GM18507 (cell line): ENCODE measurements at places on chromosomes 3 and 15.

DNA sequence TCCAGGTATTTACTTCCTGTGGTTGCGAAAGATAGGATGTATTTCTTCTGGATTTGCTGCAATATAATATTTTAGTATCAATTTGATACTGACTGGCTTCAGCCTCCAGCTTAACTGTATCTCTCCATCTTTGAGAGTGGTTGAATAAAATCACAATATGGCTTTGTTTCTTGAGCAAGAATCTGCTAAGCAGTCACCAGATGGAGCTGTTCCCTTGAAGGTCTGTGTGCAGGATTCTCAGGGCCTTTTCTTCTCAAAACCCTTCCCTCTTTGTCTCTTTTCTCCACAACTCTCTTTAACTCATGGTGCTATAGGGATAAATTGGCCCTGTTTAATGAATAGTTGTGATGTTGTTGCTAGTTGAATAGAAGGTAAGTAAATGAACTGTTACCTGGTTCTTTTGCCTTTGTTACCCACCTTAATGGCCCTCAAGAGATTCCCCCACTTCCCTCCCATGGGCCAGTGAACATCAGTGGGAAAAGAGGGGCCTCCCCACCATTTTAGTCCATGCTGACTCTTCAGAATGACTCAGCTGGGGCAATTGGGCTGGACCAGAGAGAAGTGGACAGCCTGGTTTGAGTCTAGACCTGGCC lies 34.8 kb upstream of the RAB6B start:
- DNase-seq: no peak

DNA sequence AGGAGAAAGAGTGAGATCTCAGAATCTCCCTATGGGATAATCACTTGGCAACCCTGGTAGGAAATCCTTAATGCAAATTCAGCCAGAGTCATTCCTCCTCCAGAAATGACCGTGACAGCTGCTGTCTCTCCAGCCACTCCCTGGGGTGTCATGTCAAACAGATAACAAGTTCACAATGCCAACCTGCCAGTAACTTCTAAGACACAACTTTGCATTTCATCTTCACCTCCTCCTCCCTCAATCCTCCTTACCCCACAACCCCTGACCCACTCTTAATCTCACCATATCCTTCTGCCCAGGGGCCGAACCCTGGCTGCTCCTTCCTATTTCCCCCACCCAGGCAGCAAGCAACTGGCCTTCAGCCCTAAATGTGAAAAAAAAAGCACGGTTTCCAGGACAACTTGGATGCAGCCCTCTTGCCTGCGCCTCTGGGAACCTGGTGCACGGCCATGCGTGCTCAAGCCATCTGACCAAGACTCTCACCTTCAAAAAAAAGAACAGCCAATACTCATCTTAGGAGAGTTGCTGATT lies 166.0 kb downstream of the NTRK3 start:
- DNase-seq: no peak

- no peak for DNase-seq
These were observed 644.2 kb downstream of the GRM7 start for GRCh38 chr3:7504886-7505775.

DNA sequence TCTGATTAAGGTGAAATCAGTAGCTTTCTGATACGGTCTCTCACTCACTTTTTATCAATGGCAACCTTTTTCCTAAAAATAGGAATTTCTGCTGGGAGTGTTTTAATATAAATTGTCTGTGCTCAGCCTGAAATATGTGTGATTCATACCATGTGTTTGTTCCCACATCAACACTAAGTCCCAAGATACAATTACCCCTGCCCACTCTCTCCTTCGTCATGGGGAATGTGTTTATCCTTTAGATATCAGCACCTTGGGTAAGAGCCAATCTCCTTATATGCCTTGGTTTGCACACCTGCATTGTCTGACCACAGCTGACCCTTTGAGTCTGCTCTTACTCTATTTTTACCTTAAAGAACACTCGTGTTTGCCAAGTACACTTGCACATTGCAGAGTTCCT lies 356.4 kb downstream of the LPP start:
- no peak for DNase-seq

DNA sequence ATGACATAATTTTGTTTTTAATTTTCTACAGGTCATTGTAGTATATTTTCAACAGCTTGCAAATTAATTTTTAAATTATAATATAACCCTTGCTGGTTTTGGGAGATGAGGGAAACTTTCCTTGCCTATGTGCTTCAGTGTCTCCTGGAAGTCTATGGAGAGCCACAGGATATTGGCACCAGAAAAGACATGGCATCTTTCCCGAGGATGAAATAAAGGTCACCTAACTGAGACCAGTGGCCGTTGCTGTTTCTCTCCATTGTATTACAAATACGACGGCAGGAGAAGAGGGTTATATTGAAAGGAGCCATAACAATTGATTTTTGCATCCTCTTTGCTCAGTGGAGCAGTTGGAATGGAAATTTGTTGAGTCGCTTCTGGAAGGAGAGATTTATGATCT lies 19.9 kb upstream of the AQP9 start:
- DNase-seq: no peak
